ENCODE measurements at places on chromosomes 6 and 20.
A peak's percentile ranks its signal among the peaks of the same experiment; 100 is the strongest.

DNA sequence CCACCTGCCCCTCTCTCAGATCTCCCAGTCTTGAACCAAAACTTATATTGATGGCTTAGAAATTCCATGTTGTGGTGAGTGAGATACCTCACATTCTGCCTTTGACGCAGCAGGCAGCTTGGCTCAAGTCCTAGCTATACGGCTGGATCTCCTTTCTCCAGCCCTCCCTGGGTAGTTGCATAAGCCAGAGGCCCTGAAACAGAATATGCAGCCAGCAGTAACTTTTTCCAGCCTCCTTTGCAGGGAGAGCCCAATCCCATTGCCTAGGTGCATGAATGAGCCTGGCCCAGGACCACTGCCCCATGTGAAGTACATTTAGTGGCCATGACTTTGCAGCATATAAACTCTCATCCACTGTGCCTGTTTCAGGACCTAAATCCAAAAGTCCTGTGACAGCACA is 202.2 kb upstream of the CDYL start:
- DNase-seq, result no peak

GRCh38 chr6:152112491-152113261 is 305.2 kb downstream of the ESR1 start:
- no peak for DNase-seq

DNA sequence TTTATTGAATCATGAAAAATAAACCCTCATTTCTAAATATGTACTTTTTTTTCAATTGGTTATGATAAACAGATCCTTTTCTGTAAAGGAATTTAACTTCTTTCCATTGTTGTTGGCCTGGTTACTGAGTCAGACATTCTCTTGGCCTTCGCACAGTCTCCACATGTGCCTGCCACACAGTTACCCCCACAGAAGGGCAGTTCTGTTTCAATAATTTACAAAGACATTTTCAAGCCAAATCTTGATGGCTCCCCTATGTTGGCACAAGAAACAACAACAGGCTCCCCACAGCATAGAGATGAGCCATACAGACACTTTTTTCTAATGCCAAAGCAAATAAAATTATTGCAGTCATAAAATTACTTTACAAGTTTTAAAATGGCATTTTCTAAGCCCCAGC is 55.6 kb upstream of the BEND6 start:
- DNase-seq, result no peak

DNA sequence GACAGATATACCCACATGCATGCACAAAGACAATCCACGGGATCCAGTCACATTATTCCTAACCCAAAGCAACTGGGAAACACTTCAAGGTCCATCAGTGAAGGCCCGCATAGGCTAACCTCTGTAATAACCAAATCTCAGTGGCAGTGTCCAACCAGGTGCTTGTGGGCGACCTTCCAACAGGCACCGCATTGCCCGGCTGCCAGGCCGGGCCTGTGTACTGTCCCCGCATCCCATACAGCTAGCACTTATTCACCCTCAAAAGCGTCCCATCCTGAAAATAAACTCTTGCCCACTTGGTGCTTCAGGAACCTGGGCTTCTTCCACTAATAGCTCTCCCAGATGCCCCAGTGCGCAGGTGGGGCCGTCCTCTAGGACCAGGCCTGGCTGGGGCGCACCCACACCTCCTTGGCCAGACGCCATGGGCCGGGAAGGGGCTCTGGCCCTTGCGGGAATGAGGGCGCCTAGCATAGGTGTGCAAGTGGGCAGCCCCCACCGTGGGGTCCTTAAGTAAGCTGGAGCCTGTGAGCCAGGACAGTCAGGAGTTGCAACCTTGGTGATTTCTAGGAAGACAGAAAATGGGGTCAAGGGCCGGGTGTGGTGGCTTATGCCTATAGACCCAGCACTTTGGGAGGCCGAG is 1.1 kb upstream of the ENTPD6 start:
- no peak for DNase-seq

- DNase-seq, result no peak
These were observed 7.7 kb upstream of the C20orf203 start for GRCh38 chr20:32681175-32682084.

DNA sequence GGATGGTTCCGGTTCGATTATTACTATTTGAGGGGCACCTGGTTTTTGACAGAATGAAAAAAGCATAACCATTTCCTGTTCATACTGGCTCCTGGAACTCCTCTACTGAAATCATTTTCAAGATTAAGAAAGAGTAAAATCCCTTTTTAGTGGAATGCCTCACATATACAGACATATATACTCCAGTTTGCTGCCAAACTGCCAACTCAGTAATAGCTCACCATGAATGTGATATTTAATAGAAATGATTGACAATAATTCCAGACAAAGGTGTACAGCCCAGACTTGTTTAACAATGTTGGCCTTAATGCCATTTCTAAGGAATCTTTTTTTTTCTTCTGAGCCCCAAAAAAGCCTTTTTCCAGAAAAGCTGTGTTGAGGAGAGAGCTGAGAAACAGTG is 93.1 kb downstream of the JAG1 start:
- DNase-seq, result no peak

DNA sequence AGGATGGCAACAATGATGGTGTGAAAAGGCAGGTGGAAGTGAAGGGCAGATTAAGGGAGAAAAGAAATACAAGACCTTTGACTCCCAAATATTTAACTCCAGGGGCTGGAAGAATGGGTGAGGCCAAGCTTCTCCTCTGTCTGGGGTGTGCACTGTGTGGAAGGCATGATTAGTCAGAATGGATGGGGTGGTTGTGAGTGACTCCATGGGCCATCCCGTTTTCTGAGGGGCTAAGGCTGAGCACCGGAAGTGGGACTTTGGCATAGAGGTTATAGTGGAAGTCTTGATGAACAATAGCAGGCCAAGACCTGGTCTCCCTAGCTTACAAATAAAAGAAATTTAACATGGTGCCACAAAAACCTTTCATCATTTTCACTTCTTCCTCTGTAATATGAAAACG is 12.1 kb downstream of the E2F3 start:
- no peak for DNase-seq

DNA sequence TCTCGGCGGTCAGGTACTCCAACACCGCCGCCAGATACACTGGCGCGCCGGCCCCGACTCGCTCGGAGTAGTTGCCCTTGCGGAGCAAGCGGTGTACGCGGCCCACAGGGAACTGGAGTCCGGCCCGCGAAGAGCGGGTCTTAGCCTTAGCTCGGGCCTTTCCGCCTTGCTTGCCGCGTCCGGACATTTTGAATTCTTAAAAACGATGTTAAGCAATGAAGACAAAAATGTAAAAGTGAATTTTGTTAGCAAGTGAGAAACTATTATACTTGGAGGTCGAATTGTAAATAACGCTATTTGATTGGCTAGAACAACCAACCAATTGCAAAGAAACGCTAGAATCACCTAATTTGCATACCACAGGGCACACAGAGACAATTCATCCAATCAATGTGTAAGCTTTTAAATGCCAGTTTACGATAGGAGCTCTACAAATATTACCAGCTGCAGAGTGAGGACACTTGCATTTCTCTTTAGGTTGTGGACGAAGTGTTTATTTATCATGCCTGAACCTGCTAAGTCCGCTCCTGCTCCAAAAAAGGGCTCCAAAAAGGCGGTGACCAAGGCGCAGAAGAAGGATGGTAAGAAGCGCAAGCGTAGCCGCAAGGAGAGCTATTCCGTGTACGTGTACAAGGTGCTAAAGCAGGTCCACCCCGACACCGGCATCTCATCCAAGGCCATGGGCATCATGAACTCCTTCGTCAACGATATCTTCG is 112.0 kb downstream of the HFE start:
- DNase-seq, result peak; percentile 82

- DNase-seq, result no peak
These were observed 17.3 kb downstream of the TGM2 start for GRCh38 chr20:38147751-38148150.

- no peak for DNase-seq
These were observed 9.7 kb upstream of the GPSM3 start for GRCh38 chr6:32202186-32202585.

GRCh38 chr20:34045294-34045693 is 51.6 kb downstream of the RALY start:
- DNase-seq, result no peak

- no peak for DNase-seq
These were observed 278.1 kb upstream of the JAG1 start for GRCh38 chr20:10951904-10952303.

DNA sequence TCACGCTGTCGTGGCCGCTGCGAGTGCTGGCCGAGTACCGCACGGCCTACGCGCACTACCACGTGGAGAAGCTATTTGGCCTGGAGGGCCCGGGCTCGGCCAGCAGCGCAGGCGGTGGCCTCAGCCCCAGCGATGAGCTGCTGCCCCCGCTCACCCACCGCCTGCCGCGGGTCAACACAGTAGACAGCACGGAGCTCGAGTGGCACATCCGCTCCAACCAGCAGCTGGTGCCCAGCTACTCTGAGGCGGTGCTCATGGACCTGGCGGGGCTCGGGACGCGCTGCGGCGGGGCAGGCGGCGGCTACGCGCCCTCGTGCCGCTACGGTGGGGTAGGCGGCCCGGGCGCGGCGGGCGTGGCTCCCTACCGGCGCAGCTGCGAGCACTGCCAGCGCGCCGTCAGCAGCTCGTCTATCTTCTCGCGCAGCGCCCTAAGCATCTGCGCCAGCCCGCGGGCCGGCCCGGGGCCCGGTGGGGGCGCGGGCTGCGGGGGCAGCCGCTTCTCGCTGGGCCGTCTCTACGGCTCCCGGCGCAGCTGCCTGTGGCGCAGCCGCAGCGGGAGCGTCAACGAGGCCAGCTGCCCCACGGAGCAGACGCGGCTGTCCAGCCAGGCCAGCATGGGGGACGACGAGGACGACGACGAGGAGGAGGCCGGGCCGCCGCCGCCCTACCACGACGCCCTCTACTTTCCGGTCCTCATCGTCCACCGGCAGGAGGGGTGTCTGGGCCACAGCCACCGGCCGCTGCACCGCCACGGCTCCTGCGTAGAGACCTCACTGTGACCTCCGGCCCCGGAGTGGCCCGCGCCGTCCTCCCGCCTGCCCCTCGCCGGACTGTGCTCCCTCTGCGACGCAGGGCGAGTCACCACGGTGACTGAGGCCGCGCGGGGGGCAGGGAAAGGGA is 5.7 kb downstream of the TMEM151B start:
- DNase-seq, result no peak

DNA sequence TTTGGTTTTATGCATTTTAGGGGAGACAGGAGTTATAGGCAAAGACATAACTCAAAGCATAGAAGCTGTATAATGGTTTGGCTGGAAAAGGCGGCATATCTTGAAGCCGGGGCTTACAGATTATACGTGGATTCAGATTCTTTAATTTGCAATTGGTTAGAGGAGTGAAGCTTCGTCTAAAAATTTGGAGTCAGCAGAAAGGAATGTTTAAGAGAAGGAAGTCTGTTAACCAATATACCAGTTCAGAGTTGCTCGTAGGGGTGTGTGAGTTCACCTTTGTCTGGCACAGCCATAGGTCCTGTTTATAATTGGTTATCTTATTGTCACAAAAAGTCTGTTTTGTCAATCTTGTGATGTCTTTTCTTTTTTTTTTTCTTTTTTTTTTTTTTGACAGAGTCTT is 8.9 kb downstream of the ARHGAP40 start:
- no peak for DNase-seq

DNA sequence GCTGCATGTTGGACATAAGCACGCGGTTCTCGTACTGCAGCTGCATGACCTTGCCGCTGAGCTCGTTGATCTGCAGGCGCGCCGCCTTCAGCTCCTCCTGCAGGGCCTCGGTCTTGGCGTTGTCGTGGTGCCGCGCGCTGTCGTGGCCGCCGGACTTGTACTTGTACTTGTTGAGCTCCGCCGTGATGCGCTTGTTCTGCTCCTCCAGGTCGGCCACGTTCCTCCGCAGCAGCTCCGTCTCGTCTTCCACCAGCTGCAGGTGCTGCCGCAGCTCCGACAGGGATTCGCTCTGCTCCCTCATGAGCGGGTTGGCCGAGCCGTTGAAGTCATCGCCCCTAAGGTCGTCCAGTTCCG is 16.6 kb upstream of the KIAA0408 start:
- DNase-seq, result no peak

GRCh38 chr6:3427687-3428085 is 29.2 kb downstream of the SLC22A23 start:
- DNase-seq, result no peak

DNA sequence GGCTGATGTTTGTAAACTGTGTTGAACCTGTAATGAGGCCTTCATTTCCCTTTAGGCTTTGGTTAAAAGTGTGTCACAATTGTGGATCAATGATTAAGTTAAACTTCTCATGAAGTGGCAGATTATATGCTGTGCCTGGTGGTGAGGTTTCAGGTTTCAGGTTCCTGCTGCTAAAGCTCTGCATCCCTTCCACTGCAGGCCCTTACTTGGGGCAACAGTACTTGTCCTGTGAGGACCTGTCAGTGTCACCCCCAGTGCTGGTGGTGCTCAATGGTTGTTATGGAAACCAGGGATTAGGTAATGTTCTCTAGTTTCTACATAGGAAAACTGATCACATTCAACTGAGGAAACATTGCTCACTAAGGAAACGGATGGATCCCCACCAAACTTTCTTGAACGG is 18.5 kb downstream of the RPP21 start:
- DNase-seq, result no peak

- no peak for DNase-seq
These were observed 136.8 kb upstream of the BTBD3 start for GRCh38 chr20:11780765-11781369.

GRCh38 chr20:2871111-2871465 is 2.2 kb upstream of the PTPRA start:
- no peak for DNase-seq

- DNase-seq, result no peak
These were observed 378.8 kb downstream of the CDH4 start for GRCh38 chr20:61630816-61631215.

GRCh38 chr6:42505385-42505718 is 53.6 kb upstream of the TRERF1 start:
- DNase-seq, result no peak

DNA sequence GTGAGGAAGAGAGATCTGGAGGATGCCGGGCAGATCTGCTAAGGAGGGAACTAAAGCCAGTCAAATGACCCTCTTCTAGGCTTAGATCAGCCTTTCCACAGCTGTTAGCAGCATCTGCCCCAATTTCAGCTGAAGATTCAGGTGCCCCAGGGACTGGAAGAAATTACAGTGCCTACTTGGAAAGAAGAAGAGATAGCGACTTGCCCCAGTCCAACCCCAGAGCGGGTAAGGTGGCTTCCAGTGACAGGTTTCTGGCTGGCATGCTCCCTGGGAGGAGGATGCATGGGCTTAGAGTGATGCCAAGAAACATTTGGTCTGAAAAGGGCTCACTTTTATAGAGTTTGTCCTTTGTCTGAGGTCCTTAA is 620 bp downstream of the TJAP1 start:
- DNase-seq, result no peak

- no peak for DNase-seq
These were observed 99.1 kb downstream of the ARMC2 start for GRCh38 chr6:108947114-108947854.

DNA sequence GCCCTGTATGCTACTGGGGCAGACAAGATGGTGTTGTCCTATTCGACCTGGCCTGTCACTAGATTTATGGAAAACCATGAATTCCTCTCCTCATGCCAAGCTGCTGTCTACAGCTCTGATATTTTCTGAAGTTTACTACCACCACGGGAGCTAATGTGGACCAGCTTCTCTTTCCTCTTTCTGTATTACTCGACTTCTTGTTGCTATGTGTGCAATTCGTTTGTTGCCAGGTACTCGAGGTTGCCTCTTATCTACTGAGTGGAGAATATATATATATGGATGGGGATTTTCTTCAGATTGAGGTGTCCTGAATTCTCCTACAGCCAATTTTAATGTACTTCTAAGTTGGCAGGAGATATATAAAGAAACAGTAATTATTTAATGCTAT is 34.7 kb downstream of the MAN1A1 start:
- DNase-seq, result no peak
